Activated CD4-positive, alpha-beta T cell treated with anti-CD3 and anti-CD28 coated beads, Interleukin-2, amount 50 U/mL, for 24 hours (primary cell): ENCODE measurements at places on chromosomes 2 and 18.

DNA sequence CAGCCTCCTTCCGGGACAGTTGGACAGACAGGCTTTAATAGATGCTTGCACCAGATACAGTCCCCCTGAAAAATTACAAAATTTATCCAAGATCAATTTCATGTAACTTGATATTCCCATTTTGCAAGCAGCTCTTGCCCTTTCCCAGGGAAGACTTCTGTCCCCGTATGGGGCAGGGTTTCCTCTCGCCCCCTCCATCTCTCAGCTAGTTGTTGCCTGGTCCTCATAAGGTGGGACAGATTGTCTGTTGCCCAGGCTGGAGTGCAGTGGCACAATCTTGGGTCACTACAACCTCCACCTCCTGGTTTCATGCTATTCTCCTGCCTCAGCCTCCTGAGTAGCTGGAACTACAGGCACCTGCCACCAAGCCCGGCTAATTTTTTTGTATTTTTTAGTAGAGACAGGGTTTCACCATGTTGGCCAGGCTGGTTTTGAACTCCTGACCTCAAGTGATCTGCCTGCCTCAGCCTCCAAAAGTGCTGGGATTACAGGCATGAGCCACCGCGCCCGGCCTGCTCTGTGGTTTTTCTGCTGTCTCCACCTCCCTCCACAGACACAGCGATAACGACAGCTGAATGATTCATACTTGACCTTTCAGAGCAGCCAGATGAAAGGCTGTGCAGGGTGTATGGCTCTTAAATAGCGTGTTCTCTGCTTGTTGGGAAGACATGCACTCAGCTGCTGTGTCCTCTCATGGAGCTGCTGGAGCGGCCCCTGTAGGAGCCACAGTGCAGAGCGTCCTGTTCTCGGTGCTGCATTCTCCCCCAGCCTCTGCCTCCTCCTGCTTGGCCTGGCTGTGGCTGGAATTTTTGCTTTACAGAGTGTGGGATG is 61.4 kb downstream of the TTC39C start:
- peak; percentile 78 for DNase-seq

DNA sequence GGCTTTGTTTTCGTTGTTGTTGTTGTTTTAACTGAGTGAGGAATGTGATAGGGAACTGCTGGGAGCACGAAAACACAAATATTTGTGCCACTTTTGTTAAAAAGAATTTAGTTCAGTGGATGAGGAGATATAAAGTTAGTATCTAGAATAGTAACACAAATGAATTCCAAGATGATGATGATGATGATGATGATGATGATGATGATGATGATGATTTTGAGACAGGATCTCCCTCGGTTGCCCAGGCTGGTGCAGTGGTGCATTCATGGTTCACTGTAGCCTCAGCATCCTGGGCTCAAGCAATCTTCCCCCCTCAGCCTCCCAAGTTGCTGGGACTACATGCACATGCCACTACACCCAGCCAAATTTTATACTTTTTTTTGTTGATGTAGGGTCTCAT is 223.7 kb downstream of the DSEL start:
- DNase-seq = no peak

DNA sequence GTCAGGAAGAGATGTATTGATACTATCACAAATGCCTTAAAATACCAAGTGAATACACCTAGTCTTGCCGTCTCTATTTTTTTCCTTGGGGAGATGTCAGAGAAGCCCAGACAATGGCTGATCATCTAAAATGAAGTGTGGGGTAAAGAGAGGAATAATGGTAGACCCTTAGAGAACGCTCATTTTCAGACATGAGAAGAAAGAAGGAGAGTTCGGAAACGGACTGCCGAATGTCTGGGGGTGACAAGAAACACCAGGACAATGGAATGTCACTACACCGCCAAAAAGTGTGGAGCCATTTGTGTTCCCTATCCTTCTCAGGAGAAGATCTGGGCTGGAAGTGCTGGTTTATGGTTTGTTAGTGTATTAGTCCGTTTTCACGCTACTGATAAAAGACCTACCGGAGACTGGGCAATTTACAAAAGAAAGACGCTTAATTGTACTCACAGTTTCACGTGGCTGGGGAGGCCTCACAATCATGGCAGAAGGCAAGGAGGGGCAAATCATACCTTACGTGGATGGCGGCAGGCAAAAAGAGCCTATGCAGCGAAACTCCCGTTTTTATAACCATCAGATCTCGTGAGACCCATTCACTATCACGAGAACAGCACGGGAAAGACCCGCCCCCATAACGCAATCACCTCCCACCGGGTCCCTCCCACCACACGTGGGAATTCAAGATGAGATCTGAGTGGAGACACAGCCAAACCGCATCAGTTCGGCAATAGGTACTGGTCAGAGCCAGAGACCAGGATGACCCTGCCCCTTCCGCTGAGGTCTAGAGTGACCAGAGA is 743.7 kb downstream of the GALR1 start:
- DNase-seq = no peak

- peak; percentile 45 for DNase-seq
Observed at GRCh38 chr2:1550658-1551316, 137.5 kb downstream of the TPO start.

- no peak for DNase-seq
Observed at GRCh38 chr2:235833971-235834620, 334.1 kb downstream of the GBX2 start.

DNA sequence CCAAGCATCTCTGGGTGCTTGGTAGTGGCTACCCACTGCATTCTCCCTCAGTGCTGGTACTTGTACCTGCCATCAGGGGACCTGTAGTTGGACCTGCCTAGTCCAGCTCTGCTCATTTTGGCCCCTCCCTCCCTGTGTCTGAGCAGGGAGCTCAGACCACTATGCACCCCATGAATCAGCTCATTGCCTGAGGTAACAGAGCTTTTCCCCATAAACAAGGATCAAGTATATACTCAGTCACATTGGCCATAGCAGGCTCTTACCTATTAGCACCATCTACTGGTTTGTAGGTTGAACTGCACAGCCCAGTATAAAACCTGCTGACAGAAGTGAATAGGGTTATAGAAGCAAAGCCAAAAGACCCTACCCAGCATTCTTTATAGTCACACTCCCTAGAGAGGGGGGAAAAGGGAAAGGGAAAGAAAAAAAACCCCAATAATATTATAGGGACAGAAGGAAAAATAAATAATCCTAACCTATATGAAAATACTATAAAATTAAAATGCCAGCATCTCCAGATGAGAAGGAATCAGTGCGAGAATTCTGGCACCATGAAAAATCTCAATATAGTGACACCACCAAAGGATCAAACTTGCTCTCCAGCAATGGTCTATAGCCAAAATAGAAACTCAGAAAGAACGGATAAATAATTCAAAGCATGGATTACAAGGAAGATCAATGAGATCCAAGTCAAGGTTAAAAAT is 6.9 kb upstream of the FLACC1 start:
- DNase-seq = peak; percentile 37

DNA sequence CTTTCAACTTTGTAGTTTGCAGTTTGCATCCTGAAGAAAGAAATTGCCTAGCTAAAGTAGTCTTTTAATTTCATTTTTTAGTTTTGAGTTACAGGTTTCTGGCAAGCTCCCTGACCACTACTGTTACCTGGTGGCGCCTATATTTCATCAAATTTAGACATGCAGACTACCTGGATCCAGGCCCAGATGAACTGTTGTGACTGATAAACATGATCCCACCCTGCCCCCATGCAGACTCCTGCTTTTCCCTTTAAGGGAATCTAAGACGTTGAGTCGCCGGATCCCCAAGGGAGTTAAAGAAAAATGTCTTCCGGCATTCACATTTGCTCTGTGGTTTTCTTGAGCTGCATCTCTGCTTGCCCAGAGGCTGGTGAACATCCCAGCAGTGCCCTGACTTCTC is 22.2 kb downstream of the METAP1D start:
- no peak for DNase-seq

DNA sequence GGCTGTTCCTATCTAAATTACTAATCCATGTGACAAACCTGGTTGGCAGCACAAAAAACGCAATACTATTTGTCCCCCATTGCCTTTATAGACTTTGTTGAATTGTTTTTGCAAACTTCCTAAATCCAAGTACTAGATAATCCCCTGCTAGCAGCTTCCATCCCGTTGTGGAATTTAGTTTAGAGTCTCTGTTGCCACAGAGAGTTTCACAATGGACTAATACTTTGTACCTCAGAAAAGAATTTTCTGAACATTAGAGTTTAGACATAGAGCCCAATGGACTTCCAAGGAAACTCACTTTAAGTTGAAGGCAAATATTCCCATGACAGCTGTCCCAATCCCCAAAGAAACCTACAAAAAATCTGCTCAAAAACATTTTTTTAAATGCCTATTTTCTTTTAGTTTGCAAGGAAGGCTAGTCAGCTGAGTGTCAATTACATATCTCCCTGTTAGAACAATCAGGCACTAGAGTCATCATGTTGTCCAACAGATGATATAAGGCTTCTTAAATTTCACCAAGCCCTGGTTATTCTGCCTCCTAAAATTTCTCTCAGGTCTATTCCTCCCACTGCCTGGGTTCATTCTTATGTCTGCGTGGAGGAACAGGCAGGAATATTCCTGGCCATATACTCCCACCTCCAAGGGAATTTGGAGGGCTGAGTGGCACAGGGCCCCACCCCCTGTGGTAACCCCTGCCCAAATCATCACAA is 27.2 kb downstream of the RNF152 start:
- no peak for DNase-seq

DNA sequence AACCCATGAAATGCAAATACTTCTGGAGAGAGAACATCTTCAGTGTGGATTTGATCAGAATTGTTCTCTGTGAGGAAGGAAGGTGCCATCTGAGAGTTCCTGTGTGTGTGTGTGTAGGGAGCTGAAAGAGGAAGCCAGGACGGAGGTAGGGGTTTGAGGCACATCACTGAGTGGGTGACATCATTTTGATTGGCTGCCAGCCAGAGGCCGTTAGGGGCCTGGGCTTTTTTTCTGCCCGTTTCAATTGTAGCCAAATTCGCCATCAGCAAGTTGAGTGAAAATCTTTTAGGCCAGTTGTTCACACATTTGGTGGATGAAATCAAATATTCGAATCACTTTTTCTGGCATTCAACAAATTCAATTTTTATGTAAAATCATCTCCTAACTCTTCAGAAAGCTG is 48.9 kb downstream of the TSN start:
- no peak for DNase-seq

GRCh38 chr2:24586955-24587354 is 95.9 kb downstream of the NCOA1 start:
- no peak for DNase-seq

DNA sequence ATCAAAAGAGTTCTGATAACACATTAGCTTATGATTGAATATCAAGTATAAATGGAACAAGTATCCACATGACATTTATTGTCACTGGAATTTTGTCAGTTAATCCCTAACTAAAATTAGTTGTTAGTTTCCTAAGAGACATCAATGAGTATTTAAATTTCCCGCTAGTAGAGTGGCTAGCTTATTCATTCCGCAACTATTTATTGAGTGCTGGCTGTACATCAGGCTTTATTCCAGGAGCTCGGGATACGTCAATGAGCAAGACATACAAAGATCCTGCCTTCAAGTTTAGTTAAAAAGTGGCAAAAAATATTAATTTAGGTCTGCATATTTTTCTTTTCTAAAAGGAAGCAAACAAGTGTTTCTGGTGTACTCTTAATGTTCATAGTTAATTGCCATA is 59.3 kb downstream of the PRKRA start:
- DNase-seq = no peak

DNA sequence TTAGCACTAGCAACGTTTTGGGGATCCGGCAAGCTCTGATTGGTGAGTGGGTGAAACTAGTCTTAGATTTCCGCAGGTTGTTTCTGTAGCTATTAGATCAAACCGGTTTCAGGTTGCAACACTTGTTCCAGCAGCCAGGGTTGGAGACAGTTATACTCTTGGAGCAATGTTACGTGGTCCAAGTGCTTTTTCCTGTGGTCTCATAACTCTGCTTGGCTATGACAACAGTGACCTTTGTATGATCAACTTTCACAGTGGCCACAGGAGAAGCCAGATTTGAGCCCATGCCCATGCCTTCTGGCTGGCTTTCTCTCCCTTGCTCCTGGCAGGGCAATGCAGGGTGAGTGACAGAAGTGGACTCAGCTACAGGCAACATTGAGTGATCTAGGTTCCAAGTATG is 84.5 kb upstream of the TAF1B start:
- DNase-seq = no peak

DNA sequence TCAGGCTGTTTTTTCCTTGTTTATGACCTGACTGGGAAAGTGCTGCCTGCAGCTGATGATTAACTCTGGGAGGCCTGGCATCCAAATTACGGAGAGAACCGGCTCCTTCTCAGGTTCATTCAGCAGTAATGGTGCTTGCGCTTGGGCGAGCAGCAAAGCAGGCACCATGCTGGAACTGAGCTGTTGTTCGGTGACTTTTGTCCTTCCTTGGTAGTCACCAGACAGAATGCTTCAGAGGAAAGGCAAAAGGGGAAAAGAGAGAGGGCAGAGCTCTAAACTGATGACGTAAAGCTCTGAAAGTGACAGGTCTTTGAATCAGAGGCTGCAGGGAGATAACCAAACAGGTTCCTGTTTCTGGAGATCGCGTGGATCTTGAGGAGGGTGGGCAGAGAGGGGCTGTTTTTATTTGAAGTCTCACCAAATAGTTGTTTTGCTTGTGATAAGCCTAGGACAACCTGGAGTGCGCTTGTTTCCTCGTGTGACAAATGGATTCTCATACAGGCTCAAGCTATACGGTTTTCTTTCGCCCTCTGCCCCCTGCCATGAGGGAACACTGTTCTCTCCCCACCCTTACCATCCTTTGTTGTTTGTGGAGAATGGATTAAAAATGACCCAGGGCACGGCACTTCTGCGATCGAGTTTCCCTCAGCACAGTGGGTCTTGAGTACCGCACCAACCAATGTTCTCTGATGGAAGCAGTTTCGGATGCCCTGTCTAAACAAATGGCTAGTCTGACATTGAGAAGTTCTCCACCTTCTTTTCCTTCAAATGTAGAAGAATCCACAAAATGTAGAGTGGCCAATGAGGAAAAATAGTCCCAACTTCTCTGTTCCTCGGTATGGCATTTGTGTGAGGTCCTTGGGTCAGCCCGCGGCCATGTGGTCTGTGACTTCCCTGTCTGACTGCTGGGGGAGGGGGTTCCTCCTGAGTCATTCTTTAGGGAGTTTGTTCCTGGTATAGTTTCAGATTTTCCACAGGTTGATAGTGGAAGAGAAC is 1.3 kb downstream of the RASGRP3 start:
- DNase-seq = no peak

DNA sequence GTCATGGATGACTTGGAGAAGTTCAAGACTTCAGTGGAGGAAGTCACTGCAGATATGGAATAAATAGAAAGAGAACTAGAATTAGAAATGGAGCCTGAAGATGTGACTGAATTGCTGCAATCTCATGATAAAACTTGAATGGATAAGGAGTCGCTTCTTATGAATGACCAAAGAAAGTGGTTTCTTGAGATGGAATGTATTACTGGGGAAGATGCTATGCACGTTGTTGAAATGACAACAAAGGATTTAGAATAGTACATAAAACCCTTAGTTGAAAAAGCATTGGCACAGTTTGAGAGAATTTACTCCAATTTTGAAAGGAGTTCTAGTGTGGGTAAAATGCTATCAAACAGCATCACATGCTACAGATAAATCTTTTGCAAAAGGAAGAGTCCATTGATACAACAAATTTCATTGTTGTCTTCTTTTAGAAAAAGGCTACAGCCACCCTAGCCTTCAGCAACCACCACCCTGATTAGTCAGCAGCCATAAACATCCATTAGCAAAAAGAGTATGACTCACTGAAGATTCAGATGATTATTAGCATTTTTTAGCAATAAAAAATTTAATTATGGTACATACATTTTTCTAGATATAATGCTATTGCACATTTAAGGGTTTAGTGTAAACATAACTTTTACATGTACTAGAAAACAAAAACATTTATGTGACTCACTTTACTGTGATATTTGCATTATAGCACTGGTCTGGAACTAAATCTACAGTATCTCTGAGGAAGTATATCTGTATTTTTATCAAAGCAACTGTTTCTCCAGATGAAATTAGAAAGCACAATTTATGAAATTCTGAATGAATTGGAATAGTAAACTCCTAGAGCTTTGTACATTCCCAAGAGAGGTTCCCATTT is 110.5 kb upstream of the TACR1 start:
- DNase-seq = no peak
